Activated CD4-positive, alpha-beta T cell treated with anti-CD3 and anti-CD28 coated beads for 24 hours (primary cell): ENCODE measurements at places on chromosomes 7 and 10.

DNA sequence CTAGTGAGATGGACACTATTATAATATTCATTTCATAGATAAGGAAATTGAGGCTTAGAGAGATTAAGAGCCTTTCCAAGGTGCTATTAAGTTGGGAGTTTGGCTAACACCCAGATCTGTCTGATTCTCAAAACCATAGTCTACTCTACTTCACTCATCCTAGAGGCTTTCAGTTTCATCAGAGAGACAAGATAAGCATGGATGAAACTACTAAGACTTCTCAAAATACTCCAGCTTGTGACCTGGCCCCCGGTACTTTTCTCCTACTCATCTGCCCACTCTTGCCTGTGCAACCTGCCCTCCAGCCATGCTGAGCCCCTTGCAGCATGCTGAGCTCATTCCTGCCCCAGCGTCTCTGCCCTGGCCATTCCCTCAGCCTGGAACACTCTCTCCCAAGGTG is 12.2 kb upstream of the SLC35B4 start:
- no peak for DNase-seq

GRCh38 chr7:6248581-6248980 is 23.8 kb downstream of the CYTH3 start:
- no peak for DNase-seq

- DNase-seq = no peak
Measured at GRCh38 chr10:92734301-92734700, 44.5 kb downstream of the HHEX start.

DNA sequence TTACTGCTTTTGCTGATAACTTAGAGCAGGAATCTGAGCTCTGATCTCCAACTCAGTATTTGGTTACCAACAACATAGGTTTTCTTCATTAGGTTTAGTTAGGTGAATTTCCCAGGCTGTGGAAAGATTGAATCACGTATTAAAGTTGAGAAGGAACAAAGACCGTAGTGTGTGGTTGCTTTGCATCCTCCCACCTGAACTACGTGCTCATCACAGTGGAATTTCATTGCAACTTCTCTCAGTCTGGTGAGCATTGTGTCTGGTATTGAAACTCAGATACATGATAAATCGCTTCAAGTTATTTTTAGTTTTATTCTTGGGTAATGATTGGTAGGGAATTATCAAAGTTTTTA is 139.4 kb upstream of the AKR1E2 start:
- no peak for DNase-seq

DNA sequence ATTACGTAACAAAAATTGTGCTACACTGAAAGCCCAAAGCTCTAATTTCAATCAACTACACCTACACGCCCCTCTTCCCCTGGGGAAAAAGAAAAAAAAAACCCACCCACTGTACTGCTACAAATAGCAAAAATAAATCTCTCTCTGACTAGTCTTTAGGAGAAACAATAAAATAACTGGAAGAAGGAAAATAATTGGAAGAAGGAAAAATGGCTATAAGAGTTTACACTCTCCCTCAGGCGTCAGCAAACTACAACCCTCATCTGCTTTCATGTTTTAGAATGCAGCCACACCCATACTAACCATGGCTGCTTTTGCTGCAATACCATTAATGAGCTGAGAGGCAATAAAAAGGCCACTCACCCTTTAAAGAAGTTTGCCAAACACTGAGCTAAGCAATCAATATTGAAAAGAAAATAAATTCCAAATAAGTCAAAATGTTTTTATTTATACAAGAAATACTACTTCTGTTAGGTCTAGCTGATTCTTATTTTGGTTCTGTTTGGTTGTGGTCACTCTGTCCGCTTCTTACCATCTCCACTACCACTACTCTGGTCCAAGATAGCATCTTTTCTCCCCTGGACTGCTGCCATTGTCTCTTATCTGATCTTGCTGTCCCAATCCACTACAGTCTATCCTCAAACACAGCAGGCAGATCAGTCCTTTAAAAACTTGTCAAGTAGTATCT is 3.8 kb downstream of the MINDY3 start:
- no peak for DNase-seq

- DNase-seq = no peak
Measured at GRCh38 chr10:77949167-77949566, 22.6 kb upstream of the DLG5 start.

DNA sequence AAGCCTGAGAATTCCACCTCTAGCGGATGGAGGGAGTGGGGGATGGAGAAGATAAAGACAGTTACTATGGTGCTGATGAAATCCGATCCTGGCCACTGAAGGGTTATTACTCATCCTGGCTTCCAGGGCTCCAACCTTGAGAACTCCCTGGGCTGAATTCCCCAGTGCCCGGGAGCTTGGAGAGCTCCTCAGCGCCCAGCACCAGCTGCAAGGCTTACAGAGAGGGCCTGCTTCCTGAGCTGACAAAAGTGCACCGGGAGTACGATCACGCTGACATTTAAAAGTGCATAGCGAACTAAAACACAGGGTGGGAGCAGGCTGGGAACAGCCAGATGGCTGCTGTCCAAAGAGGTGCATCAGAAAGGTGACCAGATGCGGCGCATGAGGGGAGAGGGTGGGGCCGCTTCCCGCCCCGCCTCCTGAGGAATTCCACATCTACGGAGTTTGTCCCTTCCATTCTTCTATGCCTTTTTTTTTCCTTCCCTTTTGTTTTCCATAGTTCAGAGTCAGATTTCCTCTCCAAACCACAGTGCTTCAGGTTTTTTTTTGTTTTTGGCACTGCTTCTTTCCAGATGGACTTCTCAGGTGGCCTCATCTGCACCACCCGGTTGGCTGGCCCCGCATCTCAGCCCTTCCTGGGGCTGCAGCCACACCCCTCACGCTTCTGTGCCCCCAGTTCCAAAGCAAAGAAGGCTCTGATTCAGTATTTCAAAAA is 62.4 kb upstream of the MKRN1 start:
- DNase-seq = no peak

DNA sequence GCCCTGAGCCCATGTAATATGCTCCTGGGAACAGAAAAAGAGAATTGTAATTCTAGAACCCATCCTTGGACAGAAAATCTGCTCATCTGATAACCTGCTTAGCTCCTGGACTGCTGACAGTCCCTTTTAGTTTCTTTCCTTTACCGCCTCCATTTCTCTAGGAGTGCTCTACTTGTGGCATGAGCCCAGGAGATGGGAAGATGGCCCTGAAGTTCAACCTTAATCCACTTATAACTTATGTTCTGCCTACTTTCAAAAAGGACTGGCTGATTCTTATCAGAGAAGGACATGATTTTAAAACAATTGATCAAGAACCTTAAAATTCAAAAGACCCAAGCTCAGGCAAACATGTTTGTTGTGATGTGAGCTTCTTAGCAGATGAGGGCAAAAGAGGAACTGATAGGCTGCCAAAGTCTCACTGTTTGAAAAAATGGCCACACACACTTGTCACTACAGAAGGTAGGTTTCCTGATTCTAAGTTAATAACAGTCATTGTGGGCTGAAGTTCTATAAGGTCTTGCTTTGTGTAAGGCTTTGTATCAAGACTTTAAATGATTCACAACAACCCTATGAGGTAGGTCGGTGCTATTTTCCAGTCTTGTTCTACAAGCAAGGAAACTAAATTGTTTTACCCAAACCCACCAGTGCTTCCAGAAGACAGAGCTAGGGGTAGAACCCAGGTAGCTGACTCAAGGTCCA is 94.3 kb upstream of the AFAP1L2 start:
- no peak for DNase-seq

DNA sequence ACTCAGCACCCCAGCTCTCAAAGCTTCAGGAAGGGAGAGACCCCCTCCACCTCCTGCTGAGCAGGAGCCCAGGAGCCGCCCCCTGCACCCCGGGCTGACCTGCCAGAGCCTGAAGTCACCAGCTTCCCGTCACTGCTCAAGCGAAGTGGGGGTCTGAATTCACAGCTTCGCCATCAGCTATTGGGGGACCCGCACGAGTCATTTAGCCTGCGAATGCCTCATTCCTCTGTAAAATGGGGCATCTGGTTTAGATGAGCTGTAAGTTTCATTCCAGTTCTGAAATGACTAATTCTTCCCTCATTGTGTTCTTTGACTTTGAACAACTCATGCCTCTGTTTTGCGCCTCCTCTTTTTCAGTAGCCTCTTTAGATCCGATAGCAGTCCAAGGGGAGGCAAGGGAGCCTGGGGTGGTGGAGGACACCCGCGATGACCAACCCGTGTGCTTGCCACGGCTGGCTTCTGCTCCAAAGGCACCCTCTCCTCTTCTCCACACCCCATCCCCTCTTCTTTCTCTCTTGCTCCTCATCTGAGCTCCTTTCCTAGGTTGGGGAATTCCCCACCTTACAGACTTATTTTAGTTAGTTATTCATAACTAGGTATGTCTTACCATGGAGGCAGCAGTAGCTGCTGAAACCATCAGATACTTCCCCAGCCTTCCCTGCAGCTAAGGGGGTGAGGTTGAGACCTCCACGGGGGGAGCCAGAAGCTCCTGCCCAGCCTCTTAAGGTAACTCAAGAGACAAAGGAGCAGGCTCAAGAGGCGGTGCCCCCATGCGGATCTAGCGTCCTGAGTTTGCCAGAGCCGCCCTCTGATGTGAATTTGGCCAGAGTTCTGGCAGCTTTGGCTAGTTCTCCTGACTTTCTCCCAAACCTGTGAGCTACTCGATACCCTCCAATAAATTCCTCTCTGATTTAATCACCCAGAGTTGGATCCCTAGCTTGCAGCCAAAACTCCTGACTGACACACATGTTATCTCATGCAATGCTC is 47.7 kb downstream of the RBM17 start:
- no peak for DNase-seq

DNA sequence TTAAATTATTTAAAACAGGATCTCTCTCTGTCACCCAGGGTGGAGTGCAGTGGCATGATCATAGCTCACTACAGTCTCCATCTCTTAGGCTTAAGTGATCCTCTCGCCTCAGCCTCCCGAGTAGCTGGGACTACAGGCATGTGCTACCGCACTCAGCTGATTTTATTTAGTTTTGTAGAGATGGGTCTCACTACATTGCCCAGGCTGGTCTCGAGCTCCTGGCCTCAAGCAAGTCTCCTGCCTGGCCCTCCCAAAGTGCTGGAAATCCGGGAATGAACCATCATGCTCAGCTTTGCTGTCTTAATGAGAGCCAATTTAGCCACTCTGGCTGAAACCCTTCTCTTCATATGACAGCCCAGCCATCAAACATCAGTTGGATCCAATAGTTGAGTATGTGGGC is 53.3 kb upstream of the NRP1 start:
- DNase-seq = no peak

- no peak for DNase-seq
Measured at GRCh38 chr10:89591111-89591795, 53.8 kb downstream of the PANK1 start.
